ENCODE measurements at places on chromosomes 5 and 9.

DNA sequence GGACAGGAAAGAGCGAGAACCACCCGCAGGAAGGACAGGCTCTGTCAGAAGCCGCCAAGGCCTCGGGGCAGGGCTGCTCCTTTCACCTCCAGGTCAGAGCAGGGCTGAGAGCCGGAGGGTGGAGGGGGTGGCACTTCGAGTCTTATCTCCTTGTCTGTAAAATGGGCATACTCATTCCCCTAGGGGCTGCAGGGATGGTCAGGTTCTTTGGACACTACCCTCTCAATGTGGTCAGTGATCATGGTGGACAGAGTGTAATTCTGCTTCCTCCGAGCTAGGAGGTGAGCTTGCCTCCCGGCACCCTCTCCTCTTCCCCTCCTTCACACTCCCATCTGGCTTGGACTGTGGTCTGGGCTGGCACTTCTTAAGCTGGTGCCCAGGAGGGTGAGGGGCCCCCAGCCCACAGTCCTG is 39.6 kb downstream of the RGS3 start:
- no peak for DNase-seq

- DNase-seq: no peak
Measured at GRCh38 chr5:114360816-114361723, 800 bp upstream of the KCNN2 start.

DNA sequence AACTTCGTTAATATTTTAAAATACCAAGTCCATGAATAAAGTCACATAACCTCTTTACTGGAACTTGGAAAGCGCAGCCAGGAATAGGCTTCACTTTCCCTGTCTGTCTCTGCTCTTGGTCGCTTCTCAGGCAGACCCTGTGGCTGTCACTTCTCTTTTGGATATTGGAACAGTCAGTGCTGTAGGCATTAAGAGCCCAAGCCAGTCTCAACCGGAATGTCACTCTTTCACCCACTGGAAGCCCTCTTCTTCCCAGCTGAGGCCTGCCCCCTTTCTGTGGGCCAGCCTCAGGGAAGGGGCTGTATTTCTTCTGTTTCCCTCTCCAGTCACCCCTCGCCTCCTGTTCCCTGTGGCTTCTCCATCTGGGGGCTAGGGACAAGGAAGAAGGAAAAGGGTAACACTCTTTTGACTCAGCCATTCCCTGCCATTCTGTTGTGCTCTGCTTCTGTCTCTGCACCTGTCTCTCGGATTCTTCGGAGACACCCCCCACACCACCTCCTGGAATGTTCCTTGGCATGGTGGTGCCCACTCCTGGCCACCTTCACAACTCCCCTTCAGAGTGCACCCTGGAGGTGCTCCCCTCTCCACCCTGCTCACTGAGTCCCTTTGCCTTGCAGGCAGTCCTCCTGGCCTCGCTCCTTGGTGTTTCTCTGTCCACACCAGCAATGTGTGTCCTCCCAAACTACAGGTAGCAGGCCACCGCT is 103.4 kb downstream of the TRIO start:
- no peak for DNase-seq

DNA sequence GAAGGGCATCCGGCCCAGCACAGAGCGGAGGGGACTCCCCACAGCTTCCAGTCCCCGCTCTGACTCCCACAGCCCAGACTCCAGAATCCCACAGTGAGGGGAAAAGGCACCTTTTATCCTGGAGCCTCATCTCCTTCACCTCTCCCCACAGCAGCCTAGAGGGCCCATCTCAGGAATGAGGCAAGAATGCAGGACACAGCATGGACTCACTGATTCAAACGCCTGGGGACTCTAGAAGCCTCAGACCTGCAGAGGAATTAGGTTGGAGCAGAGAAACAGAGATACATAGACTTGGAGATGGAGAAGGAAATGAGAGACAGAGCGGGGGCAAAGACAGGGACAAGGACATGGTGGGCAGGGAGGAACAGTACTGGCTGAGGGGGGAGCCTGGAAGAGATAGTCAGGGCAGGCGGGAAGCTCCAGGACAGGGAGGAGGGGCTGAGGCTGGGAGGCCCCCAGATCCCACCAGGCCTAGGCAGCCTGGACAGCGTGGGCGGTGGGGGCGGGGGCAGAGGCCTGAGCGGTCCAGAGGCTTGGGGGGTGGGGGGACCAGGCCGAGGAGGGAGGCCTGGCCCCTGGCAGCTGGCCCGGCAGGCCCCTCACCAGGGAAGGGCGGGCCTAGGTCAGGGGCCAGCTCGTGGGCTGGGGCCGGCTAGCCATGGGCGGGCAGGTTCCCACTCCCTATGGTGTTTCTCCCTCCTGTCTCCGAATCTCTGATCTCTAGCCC is 15.8 kb downstream of the CNTFR start:
- no peak for DNase-seq

DNA sequence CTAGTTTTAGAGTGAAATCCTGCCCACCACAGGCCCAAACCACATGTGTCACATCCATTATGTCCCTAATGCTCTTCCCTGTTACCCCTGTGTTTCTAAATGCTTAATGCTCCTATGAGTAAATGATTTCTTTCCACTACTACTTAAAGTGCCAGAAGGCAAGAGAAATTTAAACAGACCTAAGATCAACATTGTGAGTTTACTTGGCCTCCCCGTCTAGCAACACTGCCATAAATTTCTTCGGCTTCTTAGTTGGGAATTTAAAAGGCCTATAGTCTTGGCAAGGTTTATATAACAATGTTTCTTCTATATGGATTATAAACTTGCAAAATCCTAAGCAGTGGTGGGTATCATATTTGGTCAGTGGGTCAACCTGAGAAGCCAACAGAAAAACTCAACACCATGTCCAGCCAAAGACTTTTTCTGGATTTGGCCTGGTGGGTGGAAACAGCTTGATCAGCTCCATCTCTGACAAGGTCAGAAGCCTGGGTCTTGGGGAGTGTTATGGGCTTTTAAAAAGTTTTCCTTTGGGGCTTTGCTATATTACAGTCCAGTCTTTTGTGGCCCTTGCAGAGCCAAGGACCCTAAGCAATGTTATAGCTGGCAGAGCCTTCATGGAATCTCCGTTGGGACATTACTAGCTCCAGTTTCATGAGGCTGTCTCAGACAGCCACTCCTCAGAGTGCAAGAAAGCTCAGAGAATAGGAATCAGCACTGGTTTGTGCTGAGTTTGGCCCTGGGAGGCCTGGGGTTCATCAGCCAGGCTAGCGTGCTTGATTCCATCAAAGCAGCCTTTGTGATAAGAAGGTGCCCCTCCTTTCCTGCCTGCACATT is 119.8 kb downstream of the PRDM6 start:
- DNase-seq: no peak

DNA sequence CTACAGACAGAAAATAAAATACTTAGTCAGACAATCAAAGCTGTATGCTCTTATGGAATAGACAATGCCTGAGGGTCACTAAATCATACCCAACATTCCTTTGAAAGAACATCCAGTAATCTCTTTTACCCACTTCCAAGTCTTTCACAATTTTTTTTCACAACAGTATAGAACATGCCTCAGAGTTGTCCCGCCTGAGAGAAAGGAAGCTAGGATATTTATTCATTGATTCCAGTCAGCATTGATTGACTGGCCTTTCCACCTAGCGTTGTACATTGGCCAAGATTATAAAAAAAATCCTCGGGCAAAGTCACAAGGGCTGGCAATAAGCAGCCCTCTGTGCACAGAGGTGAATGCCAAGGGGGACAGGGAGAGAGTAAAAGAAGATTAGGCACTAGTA is 318.1 kb upstream of the PIK3R1 start:
- DNase-seq: no peak

- no peak for DNase-seq
Measured at GRCh38 chr9:38363589-38363925, 28.9 kb upstream of the ALDH1B1 start.

DNA sequence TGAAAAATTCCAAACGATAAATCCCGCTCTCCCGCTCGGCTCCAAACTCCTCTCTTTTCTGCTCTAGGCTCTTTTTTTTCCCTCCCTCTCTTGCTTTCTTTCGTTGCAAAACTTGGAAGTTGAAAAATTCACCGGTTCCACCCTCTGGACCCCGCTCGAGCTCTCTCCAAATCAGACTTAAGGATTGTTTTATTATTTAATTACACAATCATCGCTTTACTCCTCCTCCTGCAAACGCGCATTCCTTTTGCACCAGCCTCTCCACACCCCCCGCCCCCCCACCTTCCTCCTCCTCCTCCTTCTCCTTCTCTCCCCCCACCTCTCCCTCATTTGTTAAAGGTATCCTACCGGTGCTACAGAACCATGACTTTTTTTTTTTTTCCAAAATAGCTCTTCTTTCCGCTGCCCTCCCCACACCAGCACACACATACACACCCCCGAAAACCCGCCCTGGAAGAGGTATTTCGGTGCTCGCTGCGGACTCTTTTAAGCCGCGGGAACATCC is 535 bp upstream of the NFIB start:
- DNase-seq: no peak

GRCh38 chr5:92320446-92320845 is 937.3 kb upstream of the ARRDC3 start:
- DNase-seq: no peak

- DNase-seq: no peak
Measured at GRCh38 chr9:5835808-5836207, 2.9 kb upstream of the ERMP1 start.

- DNase-seq: no peak
Measured at GRCh38 chr9:81162361-81162760, 527.0 kb downstream of the TLE1 start.

GRCh38 chr9:107827304-107827703 is 337.7 kb upstream of the KLF4 start:
- no peak for DNase-seq

GRCh38 chr5:105616599-105616998 is 2054.0 kb upstream of the NUDT12 start:
- DNase-seq: no peak

DNA sequence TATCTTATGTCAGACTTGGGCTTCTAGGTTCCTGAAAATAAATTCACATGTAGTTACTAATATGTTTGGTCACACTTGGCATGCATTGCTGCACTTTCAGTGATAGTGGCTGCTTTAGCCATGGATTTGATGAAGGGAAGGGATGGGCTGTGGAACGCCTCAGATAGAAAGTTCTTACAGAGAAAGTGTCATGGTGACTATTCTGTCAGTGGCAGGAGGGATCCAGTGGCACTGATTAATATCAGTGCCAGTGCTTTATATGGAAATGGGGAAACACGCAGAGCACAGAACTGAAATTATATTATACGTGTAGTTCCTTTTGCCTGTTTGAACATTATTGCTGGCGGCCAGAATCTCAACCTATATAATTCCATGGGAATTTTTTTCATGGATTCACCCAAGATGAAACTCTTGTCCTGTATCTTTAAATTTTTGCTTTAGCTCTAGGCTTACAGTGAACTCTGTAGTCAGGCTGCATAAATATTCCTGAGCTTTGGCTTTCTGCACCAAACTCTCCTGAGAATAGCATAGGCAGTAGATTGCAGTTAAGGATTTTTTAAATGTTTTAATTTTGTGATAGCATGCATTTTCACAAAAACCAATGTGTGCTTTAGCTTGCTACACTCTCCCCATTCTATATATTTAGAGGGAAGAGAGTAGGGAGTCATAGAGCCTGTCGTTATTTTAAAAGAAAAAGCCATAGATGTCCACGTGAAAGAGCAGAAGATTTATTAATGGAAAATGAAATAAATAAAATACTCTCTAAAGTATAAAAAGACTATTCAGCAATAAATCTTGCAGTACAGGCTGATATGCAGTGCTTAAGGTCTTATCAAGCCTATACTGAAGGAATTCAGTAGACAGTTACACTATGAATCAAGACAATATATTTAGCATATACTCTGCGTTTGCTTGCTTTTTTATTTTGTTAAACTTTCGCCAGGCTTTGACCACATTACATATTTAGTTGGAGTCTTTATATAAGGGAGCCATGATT is 98.7 kb downstream of the EDIL3 start:
- no peak for DNase-seq

GRCh38 chr9:121463026-121463807 is 36.4 kb downstream of the GGTA1 start:
- no peak for DNase-seq

DNA sequence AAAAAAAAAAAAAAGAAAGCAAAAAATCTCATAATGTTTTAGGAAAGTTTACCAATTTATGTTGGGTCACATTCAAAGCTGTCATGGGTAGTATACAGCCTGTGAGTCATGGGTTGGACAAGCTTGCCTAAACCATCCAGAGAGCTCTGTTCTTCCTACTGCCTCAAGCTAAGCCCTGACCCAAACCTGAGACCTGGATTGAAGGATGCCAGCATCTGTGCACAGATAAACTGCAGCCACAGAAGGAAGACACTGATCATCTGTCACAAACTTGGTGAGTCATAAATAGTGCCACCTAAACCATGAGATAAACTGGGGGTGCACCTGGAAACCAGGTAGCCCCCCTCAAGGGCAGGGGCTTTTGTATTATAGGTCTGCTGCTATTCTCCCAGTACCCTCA is 31.0 kb downstream of the CSF2 start:
- DNase-seq: no peak

- DNase-seq: no peak
Measured at GRCh38 chr5:56478062-56478461, 244.9 kb upstream of the ANKRD55 start.

- DNase-seq: no peak
Measured at GRCh38 chr5:179187681-179188575, 127.8 kb downstream of the ZNF354C start.

DNA sequence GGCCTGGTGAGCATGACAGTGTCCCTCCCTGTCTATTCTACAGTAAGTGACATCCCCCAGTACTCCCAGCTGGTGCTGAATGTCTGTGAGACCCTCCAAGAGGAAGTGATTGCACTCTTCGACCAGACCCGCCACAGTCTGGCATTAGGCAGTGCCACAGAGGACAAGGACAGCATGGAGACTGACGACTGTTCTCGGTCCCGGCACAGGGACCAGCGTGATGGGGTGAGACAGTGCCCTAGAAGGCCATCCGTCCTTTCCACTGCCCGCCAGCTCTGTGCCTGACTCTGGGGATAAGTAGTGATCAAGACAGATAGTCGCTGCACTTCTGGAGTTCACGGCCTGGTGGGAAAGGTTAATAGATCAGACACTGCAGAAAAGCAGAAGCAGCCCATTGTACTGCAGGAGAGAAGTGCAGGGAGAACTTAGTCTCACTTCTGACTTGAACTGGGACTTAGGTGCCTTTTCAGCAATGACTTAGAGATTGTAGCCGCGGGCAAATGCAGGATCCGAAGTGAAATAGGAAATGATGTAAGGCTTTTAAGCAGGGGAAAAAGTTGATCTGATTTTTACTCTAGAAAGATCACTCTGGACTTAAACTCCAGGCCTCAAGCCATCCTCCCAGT is 28.4 kb downstream of the SH3GLB2 start:
- DNase-seq: no peak

- DNase-seq: no peak
Measured at GRCh38 chr5:150780187-150780692, 1.7 kb downstream of the SMIM3 start.

GRCh38 chr9:92760070-92760469 is 4.6 kb downstream of the BICD2 start:
- DNase-seq: no peak

- DNase-seq: no peak
Measured at GRCh38 chr9:131613921-131614320, 68.6 kb downstream of the PRRT1B start.

GRCh38 chr9:118928722-118929121 is 440.5 kb downstream of the BRINP1 start:
- DNase-seq: no peak
